CD4-positive, alpha-beta T cell treated with Interleukin-6 for 4 hours (primary cell): ENCODE measurements at places on chromosomes 13 and 19.

- no peak for DNase-seq
Measured at GRCh38 chr13:84933797-84934196, 865.4 kb downstream of the SLITRK6 start.

GRCh38 chr13:48493851-48494250 is 39.0 kb downstream of the RCBTB2 start:
- DNase-seq = no peak

DNA sequence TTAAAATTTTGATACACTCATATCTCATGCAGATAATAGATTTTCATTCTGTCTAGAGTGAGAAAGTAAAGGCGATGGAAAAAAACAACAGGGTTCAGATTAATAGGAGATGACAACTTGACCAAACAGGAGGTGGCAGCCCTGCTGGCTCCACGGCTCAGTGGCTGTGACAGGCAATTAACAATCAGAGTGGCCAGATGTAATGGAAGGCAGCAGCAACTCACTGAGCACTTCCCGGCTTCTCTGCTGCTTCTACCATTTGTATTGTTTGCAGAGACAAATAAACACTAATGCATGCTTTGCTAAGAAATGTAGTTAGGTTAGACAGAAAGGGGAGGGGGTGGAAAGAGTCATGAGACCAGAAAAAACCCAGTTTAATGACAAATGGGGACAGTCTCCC is 473.0 kb upstream of the SLC10A2 start:
- DNase-seq = no peak

DNA sequence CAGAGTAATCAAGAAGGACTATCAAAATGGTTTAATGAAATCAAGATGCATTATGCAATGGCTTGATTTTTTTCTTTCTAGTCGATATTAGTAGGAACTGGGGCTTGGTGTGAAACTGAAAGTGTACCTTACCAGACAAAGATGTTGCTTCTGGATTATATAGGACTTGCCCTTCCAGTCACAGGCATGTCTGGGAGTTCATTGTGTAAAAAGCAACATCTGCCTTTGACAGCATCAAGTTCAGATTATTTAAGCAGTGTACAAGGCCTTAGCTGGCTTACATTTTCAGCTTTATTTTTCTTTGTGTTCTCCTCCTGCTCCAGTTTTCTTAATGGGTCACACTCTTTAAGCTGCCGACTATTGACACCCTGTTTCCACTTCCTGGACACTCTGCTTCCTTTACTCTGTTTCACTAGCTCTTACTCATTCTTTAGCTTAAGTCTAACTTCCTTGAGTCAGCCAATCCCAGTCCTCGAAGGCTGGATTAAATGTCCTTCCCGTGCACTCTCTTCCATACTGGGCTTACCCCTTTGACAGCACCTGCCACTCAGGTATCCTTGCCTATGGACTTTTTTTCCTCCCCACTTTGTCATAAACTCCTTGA is 29.4 kb upstream of the OLFM4 start:
- DNase-seq = no peak

- DNase-seq = no peak
Measured at GRCh38 chr19:41627966-41628675, 1.2 kb upstream of the CEACAM4 start.

DNA sequence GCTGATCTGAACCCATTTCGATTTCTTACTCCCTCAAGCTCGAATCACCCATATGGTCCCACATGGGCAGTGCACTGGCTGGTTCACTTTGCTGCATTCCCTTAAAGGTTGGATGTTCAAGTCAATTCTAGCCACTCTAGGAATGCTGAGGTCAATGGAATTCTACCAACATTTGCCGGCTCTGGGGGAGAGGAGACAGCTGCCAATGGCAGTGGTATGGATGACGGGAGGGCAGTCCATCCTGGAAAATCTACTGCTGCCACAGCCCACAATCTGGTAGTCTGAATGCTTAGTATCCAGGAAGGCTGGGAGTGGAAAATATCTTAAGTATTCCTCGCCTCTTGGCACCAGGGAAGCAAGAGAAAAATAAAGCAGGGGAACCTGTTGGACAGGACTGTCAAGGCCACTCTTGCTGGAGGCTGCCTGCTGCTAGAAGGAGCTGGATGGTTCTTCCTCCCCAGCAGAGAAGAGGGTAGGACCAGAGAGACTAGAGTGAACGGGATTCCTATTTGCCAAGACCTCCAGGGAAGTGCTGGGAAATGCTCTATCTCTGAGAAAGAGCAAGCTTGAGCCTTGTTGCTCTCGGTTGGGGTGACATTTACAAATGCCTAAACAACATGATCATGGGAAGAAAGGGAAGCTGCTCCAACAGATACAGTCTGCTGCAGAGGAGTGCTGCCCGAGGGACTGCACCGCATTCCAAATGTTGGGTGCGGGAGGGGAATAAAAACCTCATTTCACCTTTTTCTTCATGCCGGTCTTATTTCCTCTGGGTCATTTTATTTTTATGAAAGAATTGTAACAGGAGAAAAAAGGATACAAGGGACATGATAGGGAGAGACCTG is 20.7 kb upstream of the HMGB1 start:
- DNase-seq = no peak

DNA sequence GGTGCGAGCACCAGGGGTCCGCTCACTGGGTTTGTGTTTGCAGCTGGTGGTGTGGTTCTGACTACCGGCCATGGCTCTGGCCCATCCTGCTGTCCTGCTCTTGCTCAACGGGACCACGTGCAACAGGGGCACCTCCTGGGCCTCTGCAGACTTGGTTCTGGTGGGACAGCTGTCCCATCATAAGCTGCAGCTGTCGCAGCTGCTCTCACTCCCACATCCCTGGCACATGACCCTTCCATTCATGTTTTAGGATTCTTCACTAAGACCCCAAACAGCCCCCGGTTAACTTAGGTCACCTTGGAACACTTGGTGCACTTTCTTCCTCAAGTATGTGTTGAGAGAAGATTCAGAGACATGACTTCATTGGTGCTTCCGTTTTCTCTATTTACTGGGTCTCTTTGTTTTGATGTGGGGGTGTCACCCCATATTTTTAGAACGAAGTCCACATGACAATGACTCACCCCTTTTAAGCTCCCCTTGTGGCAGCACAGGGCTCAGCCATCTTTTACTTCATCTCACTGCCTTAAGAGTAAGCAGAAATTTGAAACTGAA is 68.4 kb upstream of the ARHGEF7 start:
- DNase-seq = no peak

- DNase-seq = no peak
Measured at GRCh38 chr19:33906578-33907335, 110.1 kb downstream of the KCTD15 start.

DNA sequence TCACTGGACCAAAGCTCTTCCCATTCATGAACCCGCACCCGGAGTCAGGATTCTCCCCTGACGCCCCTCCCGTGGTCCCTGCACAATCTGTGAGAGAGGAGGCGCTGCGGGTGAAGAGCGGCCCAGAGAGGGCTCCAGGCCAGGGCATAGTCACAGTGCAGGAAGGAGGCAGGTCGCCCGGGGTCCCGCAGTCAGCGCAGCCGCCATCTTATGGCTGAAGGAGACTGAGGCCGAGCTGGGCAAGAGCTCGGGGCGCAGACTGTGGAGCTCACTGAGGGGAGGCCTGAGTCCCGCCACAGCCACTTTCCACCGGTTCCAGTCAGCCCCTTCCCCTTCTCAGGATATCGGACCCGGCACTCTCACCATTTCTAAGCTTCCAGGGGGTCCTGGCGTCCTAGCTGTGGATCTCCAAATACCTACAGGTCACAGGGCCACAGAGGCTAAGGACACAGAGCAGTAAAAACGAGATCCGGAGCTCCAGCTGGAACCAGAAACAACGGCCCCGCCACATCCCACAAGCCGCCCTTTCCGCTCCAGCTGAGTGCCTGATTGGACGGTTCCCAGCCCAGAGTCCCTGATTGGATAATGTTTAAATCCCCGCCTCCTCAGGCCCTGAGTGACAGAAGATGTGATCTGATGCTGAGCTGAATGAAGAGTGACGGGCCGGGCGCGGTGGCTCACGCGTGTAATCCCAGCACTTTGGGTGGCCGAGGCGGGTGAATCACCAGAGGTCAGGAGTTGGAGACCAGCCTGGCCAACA is at the start of gene ZNF99:
ZNF99 (minus strand) TSS at position 501 of the 760 bp plus-strand sequence; CDS start at position 366, 135 bp downstream.
- DNase-seq = no peak

GRCh38 chr13:40063278-40063698 is 407.8 kb downstream of the COG6 start:
- DNase-seq = no peak

- DNase-seq = no peak
Measured at GRCh38 chr13:113901231-113901630, 37.4 kb upstream of the GAS6 start.

- no peak for DNase-seq
Measured at GRCh38 chr13:97975280-97975847, 21.9 kb downstream of the IPO5 start.
